ENCODE measurements at places on chromosomes 4 and X. TPM values are rescaled to one million over a fixed set of nuclear protein-coding genes. Genes with fewer than 3 reads are reported as not detected.

ADH7 gene
- total RNA-seq = not detected

QRFPR gene
- total RNA-seq = not detected

HPGD gene
- total RNA-seq = 1.4 TPM

ABLIM2 gene
- 1.1 TPM for total RNA-seq

SASH3 gene
- total RNA-seq = 147 TPM

RIPPLY1 gene
- total RNA-seq = not detected

EPHA5 gene
- total RNA-seq = not detected

AWAT2 gene
- total RNA-seq = not detected

RHOXF2 gene
- total RNA-seq = not detected

STATH gene
- not detected for total RNA-seq

NUDT11 gene
- 2.0 TPM for total RNA-seq

FGF16 gene
- total RNA-seq = not detected

P2RY8 gene
- total RNA-seq = 50.1 TPM

TAF7L gene
- total RNA-seq = not detected

NEIL3 gene
- total RNA-seq = 9.9 TPM

SH3RF1 gene
- total RNA-seq = 1.1 TPM

ZMAT1 gene
- total RNA-seq = 4.4 TPM

RPS3A gene
- 2,661 TPM for total RNA-seq

AFF2 gene
- total RNA-seq = 0.27 TPM

TLL1 gene
- total RNA-seq = not detected

FAM193A gene
- total RNA-seq = 26.9 TPM

HDX gene
- 0.60 TPM for total RNA-seq

ZBTB33 gene
- total RNA-seq = 16.8 TPM

SHROOM4 gene
- total RNA-seq = not detected

GYG2 gene
- total RNA-seq = not detected

DSPP gene
- not detected for total RNA-seq

FLNA gene
- 1,356 TPM for total RNA-seq

MAGEE1 gene
- 3.9 TPM for total RNA-seq

PNMA6A gene
- 1.7 TPM for total RNA-seq

DNAAF6 gene
- total RNA-seq = not detected

PPBP gene
- total RNA-seq = not detected

PABPC5 gene
- total RNA-seq = not detected

NWD2 gene
- total RNA-seq = not detected

SLC9B1 gene
- total RNA-seq = 1.7 TPM

DDIT4L gene
- not detected for total RNA-seq

CACNA1F gene
- total RNA-seq = 0.61 TPM

CCDC120 gene
- 5.1 TPM for total RNA-seq

CENPVL3 gene
- 0.22 TPM for total RNA-seq

PASD1 gene
- total RNA-seq = not detected

KLHL13 gene
- 0.11 TPM for total RNA-seq

NDUFB11 gene
- total RNA-seq = 93.5 TPM

CLDN2 gene
- not detected for total RNA-seq

ANKRD37 gene
- total RNA-seq = 16.1 TPM

ZDHHC15 gene
- 0.26 TPM for total RNA-seq

FGG gene
- not detected for total RNA-seq

ARSJ gene
- total RNA-seq = not detected

PLCXD1 gene
- total RNA-seq = 28.5 TPM

TMEM271 gene
- total RNA-seq = not detected

NKX6-1 gene
- not detected for total RNA-seq

ASB5 gene
- total RNA-seq = not detected

TCP11X2 gene
- total RNA-seq = not detected
